Epithelial cell of proximal tubule (primary cell): ENCODE measurements at places on chromosomes 2 and 18.
A peak's percentile ranks its signal among the peaks of the same experiment; 100 is the strongest.

- no peak for DNase-seq
Measured at GRCh38 chr2:234095301-234095700, 44.8 kb downstream of the SPP2 start.

DNA sequence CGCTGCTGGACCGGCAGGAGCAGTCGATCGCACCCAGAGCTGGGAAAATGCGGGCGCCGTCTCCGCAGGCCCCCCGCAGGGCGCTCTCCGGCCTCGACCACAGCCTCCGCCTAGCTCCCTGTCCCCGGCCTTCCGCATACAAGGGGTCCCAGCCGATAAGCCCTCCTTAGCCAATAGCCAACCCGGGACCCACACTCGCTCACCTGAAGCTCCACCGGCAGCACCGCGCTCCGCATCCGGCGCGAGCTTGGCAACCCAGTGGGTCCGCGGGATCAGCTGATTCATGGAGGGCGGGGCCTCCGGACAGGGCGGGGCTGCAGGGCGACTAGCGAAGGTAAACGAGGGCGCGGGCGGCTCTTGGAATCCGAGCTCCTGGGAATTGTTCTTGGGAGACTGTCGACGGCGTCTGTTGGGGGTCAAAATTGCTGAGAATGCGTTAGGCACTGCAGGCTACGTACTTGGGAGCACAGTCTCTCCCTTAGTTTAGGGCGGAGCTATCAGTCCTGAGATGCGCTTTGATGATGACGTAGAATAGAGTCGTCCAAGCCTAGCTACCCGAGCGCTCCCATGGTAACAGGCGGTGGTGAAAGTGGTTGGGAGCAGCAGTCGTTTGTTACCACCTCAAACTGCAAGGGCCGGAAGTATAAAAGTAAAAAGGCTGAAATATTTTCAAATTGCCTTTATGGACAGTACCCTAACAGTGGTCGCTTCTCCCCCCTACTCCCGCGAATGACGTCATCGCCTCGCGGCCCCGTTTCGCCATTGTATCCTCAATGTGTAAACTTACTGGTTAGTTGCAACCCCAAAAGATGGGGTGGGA is at the start of gene ALS2:
Gene ALS2 (minus strand): TSS at position 260 of the 820 bp plus-strand sequence. CDS start 12,048 bp downstream, outside the sequence.
- peak; percentile 97 for DNase-seq

DNA sequence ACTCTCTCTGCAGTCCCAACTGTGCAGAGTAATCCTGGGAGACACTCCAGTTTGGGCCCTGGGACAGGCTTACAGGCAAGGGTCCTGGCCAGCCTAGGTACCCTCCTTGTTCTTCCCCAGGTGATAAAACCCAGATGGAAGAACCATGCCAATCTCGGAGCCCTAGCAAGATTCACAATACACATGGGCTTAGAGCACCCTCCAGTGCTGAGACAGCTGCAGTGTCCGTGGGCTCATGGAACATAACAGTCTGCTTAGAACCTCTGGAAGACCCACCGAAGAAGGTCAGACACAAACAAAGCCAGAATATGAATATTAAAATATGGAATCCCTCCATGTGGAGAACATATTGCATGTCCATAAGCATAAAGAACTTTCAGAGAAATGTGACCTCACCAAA is 568.1 kb downstream of the KCNJ3 start:
- no peak for DNase-seq

DNA sequence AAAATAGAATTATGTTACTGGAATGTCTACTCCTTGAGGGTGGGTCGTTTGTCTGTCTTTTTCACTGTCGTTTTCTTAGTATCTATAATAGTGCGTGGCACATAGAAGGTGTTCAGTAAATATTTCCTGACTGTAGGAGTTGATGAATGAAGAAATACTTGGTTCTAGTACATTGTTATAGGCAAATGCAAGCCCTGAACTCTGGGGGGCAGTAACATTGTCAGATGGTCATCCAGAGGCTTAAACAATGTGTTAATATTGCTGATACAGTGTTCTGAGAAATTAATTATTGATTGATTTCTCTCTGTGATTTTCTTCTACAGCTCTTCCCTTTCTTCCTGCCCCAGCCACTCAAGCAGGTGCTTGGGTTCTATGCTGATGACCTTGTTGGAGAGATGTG is 24.4 kb upstream of the THOC1 start:
- no peak for DNase-seq
